Bronchial smooth muscle cell (primary cell): ENCODE measurements at places on chromosomes 6 and 20. TPM values are rescaled to one million over a fixed set of nuclear protein-coding genes. Genes with fewer than 3 reads are reported as not detected.

Gene FOXS1
- not detected in 2 replicates for total RNA-seq

Gene COQ3
- total RNA-seq, result 1.7 and 4.6 TPM in 2 replicates

Gene MICB
- 3.1 and 6.1 TPM in 2 replicates for total RNA-seq

Gene BHLHE23
- total RNA-seq, result not detected in 2 replicates

Gene PAX1
- total RNA-seq, result not detected in 2 replicates

Gene CENPW
- total RNA-seq, result 2.8 and 9.3 TPM in 2 replicates

Gene PCK1
- not detected in 2 replicates for total RNA-seq

Gene CPNE5
- total RNA-seq, result 0.47 TPM in 1 of 2 replicates, not detected in the other

Gene KCNK15
- 0.09 and 0.47 TPM in 2 replicates for total RNA-seq

Gene HLA-DRB5
- not detected in 2 replicates for total RNA-seq

Gene SLC13A3
- 2.2 and 2.5 TPM in 2 replicates for total RNA-seq

Gene LCA5
- 3.4 and 5.7 TPM in 2 replicates for total RNA-seq
